ENCODE measurements at places on chromosomes 12 and 14. TPM values are rescaled to one million over a fixed set of nuclear protein-coding genes. Genes with fewer than 3 reads are reported as not detected.

- no peaks in the 10 kb centered on the region for H3K27me3 ChIP-seq
- no peak for DNase-seq
- H3K4me3 ChIP-seq: no peak overlapping the region
- no peaks in the 10 kb centered on the region for H3K4me1 ChIP-seq
Observed at GRCh38 chr12:68785358-68785757, 22.6 kb upstream of the MDM2 start.

DNA sequence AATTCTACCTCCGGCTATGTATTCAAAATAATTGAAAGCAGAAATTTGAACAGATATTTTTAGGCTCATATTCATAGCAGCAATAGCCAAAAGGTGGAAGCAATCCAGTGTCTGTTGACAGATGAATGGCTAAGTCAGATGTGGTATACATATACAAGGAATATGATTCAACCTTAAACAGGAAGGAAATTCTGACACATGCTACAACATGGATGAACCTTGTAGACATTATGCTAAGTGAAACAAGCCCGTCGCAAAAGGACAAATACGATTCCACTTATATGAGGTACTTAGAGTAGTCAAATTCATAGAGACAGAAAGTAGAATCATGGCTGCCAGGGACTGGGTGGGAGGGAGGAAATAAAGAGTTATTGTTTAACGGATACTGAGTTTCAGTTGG lies 331.6 kb downstream of the PCNX1 start:
- no peak overlapping the region for H3K4me3 ChIP-seq
- H3K27ac ChIP-seq: no peak overlapping the region
- H3K4me1 ChIP-seq: no peaks in the 10 kb centered on the region
- no peaks in the 10 kb centered on the region for H3K27me3 ChIP-seq

DNA sequence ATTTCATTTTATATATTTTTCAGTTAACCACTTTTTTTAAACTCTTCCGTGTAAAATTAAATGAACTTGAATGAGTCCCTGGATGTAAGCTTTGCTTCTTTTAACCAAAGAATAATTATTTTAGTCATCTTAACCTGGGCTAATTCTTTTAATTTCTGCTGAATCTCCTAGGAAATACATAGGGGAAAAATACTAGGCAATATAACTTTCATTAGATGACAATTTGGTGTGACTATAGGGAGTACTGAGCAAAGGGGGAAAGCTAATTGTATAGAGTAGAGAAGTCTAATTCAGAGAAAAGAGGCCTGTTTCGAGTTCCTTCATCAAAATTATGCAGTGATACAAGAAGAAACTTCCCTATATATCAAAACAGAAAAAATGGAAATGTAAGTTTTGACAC lies 388.1 kb downstream of the NOVA1 start:
- H3K27ac ChIP-seq: no peak overlapping the region
- H3K4me1 ChIP-seq: no peaks in the 10 kb centered on the region
- no peaks in the 10 kb centered on the region for H3K36me3 ChIP-seq
- DNase-seq: no peak
- H3K4me3 ChIP-seq: no peak overlapping the region
- H3K27me3 ChIP-seq: no peaks in the 10 kb centered on the region

GRCh38 chr12:123599721-123600120 lies 2.2 kb upstream of the DDX55 start:
- peaks cover 29% of the 10 kb centered on the region for H3K36me3 ChIP-seq
- H3K27ac ChIP-seq: no peak overlapping the region
- H3K4me3 ChIP-seq: no peak overlapping the region
- H3K4me1 ChIP-seq: peaks cover 12% of the 10 kb centered on the region

DNA sequence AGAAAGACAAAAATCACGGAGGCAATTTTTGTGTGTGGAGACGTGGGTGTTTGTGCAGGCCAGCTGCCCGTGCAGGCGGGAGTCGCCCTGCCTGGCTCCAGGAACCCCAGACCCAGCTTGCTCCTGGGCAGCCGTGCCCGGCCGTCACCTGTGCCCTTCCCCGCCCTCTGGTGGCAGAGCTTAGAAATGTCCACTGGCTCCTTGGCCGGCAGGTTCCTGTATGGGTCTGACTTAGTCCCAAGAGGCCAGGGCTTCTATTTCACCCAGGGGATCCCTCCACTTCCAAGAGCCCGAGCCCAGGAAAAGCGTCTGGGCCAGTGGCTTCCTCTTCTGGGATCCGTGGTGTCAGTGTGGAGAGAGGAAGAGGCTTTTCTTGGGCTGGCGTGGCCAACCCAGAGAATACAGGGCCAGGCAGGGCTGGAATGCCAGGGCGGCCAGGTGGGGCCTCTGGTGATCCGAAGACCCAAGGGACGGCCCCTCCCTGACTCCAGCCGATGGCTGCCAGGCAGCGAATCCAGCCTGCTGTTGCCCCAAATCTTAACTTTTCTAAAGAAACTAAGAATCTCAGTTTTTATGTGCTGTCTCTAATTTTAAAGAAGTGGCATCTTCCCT lies 120.9 kb downstream of the TMEM132C start:
- H3K27me3 ChIP-seq: no peaks in the 10 kb centered on the region
- no peaks in the 10 kb centered on the region for H3K4me1 ChIP-seq
- H3K4me3 ChIP-seq: no peak overlapping the region
- no peaks in the 10 kb centered on the region for H3K36me3 ChIP-seq
- H3K27ac ChIP-seq: no peak overlapping the region

DNA sequence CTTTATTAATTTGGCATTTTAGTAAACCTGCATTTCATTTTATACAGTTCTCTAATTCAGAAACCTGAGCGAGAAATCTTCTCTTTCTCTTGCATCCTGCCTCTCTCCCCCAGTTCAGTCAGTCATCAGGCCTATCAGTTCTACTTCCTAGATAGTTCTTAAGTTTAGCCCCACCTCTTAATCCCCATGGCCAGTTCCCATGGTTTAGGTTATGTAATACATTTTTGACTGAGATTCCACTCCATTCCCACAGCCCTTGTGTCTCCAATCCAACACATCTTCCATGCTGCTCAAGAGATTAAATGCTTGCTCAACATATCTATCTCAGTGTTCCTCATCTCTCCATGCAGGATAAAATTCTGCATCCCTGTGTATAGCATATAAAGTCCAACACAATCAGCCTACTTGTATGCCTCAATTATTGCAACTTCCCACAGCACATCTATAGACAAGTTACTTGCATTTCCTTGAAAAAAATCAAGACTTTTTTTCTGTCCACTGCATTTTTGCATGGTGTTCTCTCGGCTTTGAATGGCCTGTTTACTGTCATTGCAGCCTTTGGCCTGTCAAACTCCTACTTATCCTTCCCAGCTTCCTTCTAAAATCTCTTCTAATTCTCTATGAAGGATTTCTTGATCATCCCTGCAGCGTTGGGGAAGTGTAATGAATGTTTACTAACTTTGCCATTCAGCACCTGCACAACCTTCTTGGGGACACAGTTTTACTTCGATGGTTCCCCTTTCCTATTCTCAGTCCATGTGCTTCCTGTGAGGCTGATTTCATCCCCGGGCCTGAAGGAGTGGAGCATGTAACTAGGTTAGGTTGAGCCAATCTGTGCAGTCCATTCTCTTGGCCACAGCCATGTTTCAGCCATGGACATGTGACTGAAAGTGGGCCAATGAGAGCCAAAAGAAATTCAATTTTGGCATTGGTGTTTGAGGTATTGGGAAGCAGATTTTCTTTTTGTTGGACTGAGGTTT lies 80.8 kb downstream of the DACT1 start:
- no peak overlapping the region for H3K4me3 ChIP-seq
- H3K36me3 ChIP-seq: no peaks in the 10 kb centered on the region
- no peaks in the 10 kb centered on the region for H3K27me3 ChIP-seq

- no peak for DNase-seq
- H3K4me3 ChIP-seq: no peak overlapping the region
- H3K27me3 ChIP-seq: no peaks in the 10 kb centered on the region
- H3K36me3 ChIP-seq: peaks cover 48% of the 10 kb centered on the region
- H3K27ac ChIP-seq: no peak overlapping the region
Observed at GRCh38 chr12:117013726-117014125, 85.5 kb downstream of the TESC start.

- no peak overlapping the region for H3K27ac ChIP-seq
- H3K4me3 ChIP-seq: no peak overlapping the region
- peaks cover 2% of the 10 kb centered on the region for H3K27me3 ChIP-seq
- DNase-seq: no peak
- no peaks in the 10 kb centered on the region for H3K36me3 ChIP-seq
Observed at GRCh38 chr12:19236656-19237055, 107.1 kb downstream of the PLEKHA5 start.

- no peaks in the 10 kb centered on the region for H3K27me3 ChIP-seq
- no peaks in the 10 kb centered on the region for H3K4me1 ChIP-seq
- H3K4me3 ChIP-seq: no peak overlapping the region
- no peak overlapping the region for H3K27ac ChIP-seq
- DNase-seq: no peak
Observed at GRCh38 chr14:54687750-54688119, 120.8 kb downstream of the SAMD4A start.

- no peaks in the 10 kb centered on the region for H3K4me1 ChIP-seq
- H3K27me3 ChIP-seq: no peaks in the 10 kb centered on the region
- no peak overlapping the region for H3K4me3 ChIP-seq
- DNase-seq: no peak
- H3K27ac ChIP-seq: no peak overlapping the region
- H3K36me3 ChIP-seq: no peaks in the 10 kb centered on the region
Observed at GRCh38 chr12:121189131-121189530, 20.8 kb upstream of the P2RX4 start.

- H3K4me3 ChIP-seq: no peak overlapping the region
- no peaks in the 10 kb centered on the region for H3K4me1 ChIP-seq
- H3K36me3 ChIP-seq: no peaks in the 10 kb centered on the region
- no peak for DNase-seq
- H3K27ac ChIP-seq: no peak overlapping the region
Observed at GRCh38 chr12:76637807-76638206, 78.2 kb upstream of the OSBPL8 start.

DNA sequence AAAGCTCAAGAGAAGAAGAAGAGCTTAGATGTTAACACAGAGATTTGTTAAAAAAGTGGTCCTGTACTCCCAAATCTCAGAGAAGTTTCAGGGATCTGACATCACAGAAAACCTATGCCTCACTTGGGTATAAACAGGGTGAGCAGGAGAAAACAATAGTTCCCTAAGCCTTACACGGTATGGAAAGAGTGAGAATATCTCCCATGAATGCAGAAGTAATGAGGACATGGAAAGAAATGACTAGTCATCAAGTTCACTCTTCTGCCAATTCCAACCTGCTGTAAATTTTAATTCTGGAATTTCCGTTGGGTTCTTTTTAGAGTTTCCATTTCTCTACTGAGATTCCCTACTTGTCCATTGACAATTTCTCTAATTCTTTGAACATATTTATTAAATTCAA lies 6.2 kb upstream of the PTGER2 start:
- DNase-seq: no peak
- H3K27me3 ChIP-seq: no peaks in the 10 kb centered on the region
- peaks cover 25% of the 10 kb centered on the region for H3K4me1 ChIP-seq
- H3K36me3 ChIP-seq: no peaks in the 10 kb centered on the region
- H3K4me3 ChIP-seq: no peak overlapping the region

DNA sequence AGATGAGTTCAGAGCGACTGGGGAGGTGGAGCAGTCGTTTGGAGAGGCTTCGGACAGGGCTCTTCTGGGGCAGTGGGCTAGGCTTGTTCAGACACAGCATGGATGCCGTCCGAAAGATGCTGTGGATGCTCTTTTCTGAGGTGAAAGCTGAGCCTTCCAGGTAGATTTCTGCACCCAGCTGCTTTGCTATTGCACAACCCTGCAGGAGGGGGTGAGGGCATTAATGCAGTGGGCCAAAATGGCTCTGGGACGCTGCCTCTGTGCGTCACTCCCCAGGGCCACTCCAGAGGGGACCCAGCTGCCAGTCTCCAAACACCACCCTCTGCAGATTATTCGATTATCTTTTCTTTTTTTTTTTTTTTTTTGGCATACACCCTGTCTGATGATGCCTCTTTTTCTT lies 6.1 kb upstream of the DDX23 start:
- H3K36me3 ChIP-seq: no peaks in the 10 kb centered on the region
- H3K27me3 ChIP-seq: peaks cover 2% of the 10 kb centered on the region
- H3K27ac ChIP-seq: no peak overlapping the region
- H3K4me3 ChIP-seq: no peak overlapping the region

DNA sequence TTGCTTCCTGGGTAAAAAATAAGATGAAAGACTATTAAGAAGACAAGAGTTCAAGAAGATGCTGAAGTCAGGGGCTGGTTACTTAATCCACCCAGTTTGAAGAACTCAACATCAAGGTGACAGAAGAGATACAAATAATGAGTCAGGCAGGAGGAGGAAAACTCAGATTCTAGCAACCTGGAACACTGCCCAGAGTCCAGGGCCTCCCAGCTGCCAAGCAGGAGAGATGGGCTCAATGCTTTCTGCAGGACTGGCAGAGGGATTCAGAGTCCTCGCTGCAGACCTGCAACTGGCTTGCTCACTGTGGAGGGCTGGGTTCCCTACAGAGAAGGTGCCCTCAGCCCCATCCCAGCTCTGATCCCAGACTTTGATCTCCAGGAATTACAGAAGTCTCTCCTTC lies 28.6 kb upstream of the CEBPE start:
- no peaks in the 10 kb centered on the region for H3K36me3 ChIP-seq
- no peak for DNase-seq
- no peak overlapping the region for H3K27ac ChIP-seq

DNA sequence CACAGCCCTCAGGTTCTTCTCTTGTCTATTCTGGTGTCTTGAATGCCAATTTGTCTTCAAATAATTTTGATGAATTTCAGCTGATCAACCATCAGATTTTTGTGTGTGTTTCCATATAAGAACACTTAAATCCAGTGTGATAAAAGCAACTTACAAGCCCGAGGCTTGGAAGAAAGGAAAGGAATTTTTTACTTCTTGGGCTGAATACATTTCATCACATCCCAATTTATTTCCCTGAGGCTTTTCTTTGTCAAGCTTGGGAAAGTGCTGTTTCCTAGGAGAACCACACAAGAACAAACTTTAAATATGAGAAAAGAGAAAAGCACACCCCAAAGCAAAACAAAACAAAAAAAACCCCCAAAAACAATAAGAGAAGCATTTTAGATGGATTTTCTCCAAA lies 26.6 kb downstream of the GPRC5D start:
- H3K27me3 ChIP-seq: peaks cover 2% of the 10 kb centered on the region
- no peak overlapping the region for H3K4me3 ChIP-seq
- no peaks in the 10 kb centered on the region for H3K4me1 ChIP-seq
- no peak overlapping the region for H3K27ac ChIP-seq

DNA sequence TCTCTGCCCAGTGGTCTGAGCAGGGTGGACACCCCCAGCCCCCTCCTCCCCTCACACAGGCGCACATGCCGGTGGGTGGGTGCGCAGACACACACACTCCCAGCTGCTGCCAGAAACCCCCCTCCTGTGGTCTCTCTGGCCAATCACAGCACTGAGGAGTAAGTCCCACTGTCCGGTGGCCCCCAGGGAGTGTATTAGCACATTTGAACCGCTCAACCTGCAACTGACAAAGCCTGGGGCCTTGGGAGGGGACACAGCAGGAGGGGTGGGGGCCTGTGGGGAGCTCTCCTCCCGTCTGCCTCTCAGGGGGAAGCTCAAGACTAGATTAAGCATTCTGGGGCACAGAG lies 11.7 kb downstream of the FIGNL2 start:
- H3K4me1 ChIP-seq: no peaks in the 10 kb centered on the region
- DNase-seq: no peak
- no peak overlapping the region for H3K4me3 ChIP-seq
- H3K36me3 ChIP-seq: no peaks in the 10 kb centered on the region
- H3K27ac ChIP-seq: no peak overlapping the region
- H3K27me3 ChIP-seq: no peaks in the 10 kb centered on the region

P2RX7 gene
- total RNA-seq: 23.5 TPM

SIX6 gene
- not detected for total RNA-seq

C14orf39 gene
- total RNA-seq: not detected

ADAM20 gene
- 0.72 TPM for total RNA-seq

CLEC12A gene
- total RNA-seq: not detected

NXPH4 gene
- 0.49 TPM for total RNA-seq
